Stimulated activated CD8-positive, alpha-beta memory T cell treated with anti-CD3 and anti-CD28 coated beads, Interleukin-15, amount 100 ng/mL, for 1 hour (primary cell): ENCODE measurements at places on chromosomes 7 and 10.

GRCh38 chr7:90345595-90346335, 751 bp upstream of the GTPBP10 start:
- no peak for DNase-seq

DNA sequence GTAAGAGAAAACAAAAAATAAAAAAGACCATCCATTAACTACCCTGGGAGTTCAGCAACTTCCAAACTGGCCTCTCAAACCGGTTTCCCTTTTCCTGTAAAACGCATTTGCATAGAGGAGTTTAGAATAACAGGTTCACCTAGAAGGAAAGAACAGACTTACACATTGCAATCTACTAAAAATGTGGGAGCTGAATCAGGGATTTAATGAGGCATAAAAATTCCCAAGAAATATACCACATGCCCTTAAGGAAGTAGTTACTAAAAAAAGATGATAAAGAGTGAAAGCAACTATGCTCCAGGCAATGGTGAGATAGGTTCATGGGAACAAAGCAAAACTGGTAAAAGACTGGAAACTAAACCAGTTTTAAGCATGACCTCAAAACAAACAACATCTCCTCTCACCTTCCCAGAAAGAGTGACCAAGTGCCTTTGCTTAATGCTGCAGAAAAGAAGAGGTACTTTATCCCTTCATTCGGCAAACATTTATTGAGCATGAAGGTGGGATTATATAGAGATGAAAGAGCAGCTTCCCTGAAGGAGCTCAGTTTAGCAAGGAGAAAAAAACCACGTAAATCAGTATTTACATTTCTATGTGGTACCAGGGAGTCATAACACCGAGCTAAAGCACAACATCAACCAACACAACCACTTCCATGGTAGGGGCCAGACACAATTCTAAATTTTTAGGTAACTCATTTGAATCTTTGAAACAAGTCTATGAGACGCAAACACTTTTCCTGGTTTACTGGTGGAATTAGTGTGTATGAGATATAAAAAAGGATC, 152.8 kb downstream of the SGMS1 start:
- no peak for DNase-seq

- DNase-seq = no peak
These were observed 165.9 kb upstream of the PPP1R3A start for GRCh38 chr7:114084472-114085312.

DNA sequence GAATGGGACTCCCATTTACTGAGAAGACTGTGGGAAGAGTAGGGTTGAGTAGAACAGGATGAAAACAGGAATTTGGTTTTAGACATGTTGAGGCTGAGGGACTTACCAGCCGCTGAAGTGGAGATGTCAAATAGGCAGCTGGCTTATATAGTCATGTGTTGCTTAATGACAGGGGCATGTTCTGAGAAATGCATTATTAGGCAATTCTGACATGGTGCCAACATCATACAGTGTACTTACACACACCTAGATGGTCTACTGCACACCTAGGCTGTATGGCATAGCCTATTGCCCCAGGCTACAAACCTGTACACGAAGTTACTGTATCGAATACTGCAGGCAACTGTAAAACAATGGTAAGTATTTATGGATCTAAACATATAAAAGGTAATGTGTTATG, 17.5 kb downstream of the ARL3 start:
- DNase-seq = no peak

DNA sequence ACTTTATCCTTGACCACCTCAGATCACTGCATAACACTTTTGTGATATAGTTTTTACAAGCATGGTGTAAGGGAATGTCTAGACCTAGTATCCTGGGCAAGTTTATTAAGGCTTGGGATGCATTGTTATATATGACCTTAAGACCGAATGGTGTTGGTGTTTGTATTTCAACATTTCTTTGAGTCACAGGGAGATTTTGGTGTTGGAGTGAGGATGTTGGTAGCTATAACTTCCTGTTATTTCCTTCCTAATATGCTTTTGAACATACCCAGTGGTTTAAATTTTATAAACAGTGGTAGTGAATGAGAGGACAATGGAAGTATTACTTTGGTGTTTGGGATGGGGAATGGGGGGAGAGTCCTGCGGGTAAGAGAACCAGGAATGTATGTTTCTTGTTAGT, 2.6 kb downstream of the EXOC4 start:
- DNase-seq = no peak

GRCh38 chr10:75408911-75409885, 7.6 kb upstream of the ZNF503 start:
- no peak for DNase-seq

DNA sequence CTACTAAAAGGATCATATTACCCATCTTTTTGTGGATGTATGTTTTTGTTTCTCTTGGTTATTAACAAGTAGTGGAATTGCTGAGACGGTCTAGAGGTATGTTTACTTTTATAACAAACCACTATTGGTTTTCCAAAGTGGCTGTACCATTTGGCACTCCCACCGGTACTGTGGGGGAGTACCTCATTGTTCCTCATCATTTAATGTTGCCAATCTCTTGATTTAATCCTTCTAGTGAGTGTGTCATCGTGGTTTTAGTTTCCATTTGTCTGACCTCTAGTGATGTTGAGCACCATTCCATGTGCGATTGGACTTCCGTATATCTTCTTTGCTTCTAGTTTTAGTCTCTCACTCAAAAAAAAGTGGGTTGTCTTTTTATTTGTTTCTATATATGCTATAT, 50.4 kb downstream of the RBM33 start:
- DNase-seq = no peak

DNA sequence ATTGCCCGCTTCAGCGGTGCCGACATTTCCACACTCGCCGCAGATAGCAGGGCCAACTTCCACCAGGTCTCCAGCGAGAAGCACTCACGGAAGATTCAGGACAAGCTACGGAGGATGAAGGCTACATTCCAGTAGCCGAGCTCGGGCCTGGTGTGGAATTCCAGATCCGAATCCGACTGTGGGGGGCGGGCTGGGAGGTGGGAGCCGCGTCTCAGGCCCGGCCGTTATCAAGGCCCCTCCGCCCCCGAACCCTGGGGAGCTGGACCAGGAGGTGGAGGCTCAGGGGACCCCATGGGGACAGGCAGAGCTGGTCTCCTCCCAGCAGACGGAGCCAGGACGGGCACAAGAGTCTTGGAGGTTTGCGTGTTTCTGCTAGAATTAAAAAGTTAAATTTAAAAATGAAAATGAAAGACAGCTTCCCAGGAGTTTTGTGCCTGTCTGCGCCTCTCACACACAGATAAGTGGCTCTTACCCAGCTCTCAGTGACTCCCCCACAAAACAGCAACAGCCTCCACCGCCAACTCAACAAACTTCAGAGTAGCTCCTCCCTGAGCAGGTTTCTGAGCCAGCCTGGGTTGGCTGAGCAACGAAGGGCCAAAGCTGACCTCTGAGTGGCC, 5.2 kb upstream of the UTF1 start:
- no peak for DNase-seq

GRCh38 chr7:69568266-69568665, 30.0 kb upstream of the AUTS2 start:
- DNase-seq = no peak

DNA sequence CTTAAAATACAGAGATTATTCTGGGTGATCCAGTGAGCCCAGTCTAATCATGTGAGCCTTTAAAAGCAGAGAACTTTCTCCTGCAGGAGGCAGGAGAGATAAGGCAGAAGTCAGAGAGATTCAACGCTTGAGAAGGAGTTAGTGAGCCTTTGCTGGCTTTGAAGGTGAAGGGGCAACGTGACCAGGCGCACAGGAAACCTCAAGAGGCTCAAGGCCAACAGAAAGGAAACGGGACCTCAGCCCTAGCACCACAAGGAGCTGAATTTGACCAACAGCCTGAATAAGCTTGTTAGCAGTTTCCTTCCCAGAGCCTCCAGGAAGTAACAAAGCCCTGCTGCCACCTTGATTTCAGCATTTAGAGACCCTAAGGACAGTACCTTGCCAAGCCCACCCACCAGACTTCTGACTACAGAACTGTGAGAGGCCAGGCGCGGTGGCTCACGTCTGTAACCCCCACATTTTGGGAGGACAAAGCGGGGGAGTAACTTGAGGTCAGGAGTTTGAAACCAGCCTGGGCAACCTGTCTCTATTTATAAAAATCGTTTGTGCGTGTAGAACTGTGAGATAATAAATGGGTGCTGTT, 87.3 kb upstream of the KAT6B start:
- DNase-seq = no peak

- no peak for DNase-seq
These were observed 10.1 kb upstream of the OPN4 start for GRCh38 chr10:86644152-86644793.
